ENCODE measurements at places on chromosomes 12 and 14. TPM values are rescaled to one million over a fixed set of nuclear protein-coding genes. Genes with fewer than 3 reads are reported as not detected.

DNA sequence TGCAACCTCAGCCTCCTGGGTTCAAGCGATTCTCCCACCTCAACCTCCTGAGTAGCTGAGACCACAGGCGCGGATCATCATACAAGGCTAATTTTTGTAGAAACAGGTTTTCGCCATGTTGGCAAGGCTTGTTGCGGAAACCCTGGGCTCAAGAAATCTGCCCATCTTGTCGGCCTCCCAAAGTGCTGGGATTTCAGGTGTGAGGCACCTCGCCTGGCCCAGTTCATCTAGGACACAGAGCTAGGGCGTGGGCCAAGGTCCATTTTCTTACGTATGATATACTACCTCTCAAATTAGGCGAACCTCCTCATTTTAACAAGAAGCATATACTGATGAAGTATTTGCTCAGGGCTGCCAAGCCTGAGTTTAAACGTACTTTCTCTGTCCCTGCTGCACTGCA is 2.1 kb downstream of the RPS29 start:
- DNase-seq: no peak

Gene SMIM41
- 0.18 TPM for total RNA-seq

Gene NGB
- not detected for total RNA-seq

Gene INHBC
- total RNA-seq: not detected

DNA sequence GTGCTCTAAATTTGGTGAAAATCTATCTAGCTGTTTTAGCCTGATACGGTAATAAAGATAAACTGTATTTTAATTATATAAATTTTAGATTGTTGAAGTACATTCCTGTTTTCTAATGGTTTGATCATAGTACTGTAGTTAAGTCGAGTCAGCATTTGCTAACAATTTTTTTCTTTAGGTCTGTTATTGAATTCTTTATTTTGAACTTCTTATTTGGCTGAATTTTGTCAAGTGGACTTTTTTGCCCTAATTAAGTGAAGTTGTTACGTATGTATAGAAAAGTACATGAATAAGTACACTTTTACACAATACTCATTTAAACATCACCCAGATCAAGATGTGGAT is 66.8 kb downstream of the VRK1 start:
- no peak for DNase-seq

GRCh38 chr12:110782094-110782493 is 39.4 kb upstream of the PPP1CC start:
- no peak for DNase-seq

GRCh38 chr12:26226629-26227360 is 31.4 kb downstream of the SSPN start:
- peak; percentile 39 for DNase-seq

DNA sequence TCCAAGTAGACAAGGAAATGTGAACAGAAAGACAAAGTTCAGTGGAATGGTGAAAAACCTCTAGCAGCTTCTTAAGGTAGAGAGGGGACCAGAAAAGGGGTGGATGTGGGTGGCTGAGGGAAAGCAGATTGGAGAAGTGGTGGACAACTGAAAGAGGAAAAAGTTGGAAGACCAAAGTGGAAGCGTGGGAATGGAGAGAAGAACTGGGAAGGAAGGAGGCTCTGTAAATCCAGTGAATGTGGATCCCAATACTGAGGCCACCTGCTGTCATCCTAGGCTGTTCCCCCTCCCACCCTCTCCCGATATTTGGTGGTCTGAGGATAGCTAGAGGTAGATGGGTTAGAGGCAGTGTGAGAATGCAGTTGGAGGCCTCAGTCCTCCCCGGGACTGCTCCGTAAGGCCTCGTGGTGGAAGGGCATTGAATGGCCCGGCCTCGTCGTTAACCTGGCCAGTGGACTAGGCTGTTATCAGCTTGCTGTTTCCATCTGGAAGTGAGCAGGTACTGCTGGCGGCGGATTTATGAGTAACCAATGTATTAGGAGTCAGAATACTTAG is 822 bp upstream of the POU6F1 start:
- no peak for DNase-seq

Gene RPS6KL1
- 1.7 TPM for total RNA-seq

Gene CELA1
- total RNA-seq: not detected

GRCh38 chr14:60165547-60165876 is 314 bp upstream of the DHRS7 start:
- no peak for DNase-seq

Gene AICDA
- not detected for total RNA-seq

Gene LGALS3
- total RNA-seq: 37.4 TPM

- DNase-seq: no peak
Measured at GRCh38 chr14:21868442-21869046, 194.9 kb upstream of the OR4E1 start.

Gene KRT2
- not detected for total RNA-seq

DNA sequence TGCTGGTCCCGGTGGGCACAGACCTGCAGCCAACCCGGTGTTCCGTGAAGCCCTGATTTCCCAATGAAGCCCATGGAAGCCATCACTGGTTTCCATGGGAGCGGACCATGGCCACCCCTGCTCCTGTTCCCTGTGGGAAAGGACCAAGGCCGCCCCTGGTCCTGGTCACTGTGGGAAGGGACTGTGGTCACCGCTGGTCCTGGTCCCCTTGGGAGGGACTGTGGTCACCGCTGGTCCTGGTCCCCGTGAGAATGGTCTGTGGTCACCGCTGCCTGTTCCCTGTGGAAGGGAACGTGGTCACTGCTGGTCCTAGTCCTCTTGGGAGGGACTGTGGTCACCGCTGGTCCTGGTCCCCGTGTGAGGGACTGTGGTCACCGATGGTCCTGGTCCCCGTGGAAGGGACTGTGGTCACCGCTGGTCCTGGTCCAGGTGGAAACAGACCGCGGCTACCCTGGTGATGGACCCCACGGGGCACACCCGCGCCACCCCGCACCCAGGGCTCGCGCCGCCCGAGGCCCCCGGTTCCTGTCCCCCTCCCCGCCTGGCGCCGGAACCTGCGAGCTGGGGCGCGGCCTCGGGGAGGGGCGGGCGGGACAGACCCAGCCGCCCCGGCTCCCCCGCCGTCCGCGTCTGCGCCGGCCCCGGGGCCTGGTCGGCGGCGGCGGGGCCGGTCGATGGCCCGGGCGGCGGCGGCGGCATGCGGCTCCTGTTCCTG is at the start of gene GLT1D1:
Gene GLT1D1 (plus strand): TSS at position 594 of the 715 bp plus-strand sequence. CDS start 104 bp downstream, at position 698.
- DNase-seq: no peak

Gene OR10AD1
- not detected for total RNA-seq

Gene ACSS3
- total RNA-seq: 13.9 TPM

- peak; percentile 61 for DNase-seq
Measured at GRCh38 chr12:93825931-93826555, 148.9 kb downstream of the CRADD start.

Gene ANAPC5
- 94.4 TPM for total RNA-seq

DNA sequence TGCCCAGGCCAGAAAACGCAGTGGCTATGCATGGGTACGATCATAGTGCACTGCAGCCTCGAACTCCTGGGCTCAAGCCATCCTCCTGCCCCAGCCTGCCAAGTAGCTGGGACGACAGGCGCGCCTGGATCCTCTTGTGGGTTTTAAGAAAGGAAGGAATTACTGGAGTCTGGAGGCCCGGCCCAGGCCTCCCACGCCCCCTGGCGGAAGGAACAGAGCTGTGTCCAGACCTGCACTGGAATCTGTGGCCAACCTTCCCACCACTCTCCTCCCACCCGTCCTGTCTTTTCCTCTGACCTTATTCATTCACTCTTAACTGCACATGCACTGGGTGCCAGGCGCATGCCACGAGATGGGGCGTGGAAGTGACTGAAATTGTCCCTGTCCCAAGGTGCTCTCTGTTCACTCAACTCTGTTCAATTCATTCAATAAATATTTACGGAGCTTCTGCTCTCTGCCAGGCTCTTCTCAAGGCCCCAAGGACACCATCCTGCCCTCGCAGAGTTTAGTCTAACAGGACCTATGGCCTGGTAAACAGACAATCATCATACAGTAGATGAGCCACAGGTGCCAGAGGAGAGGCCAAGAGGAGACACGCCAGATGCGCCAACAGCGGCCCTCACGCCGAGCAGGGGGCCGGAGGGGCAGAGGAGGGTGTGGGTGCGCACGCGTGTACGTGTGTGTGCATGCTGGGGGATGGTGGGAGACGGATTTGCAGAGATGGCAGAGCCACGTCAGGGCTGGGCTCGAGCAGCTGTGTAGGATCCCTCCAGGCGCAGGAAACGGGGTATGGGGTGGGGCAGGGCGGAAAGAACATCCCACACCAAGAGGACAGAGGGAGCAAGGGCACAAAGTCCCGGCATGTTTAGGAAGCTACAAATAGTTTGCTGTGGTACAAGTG is 13.7 kb upstream of the TMEM106C start:
- peak; percentile 56 for DNase-seq

DNA sequence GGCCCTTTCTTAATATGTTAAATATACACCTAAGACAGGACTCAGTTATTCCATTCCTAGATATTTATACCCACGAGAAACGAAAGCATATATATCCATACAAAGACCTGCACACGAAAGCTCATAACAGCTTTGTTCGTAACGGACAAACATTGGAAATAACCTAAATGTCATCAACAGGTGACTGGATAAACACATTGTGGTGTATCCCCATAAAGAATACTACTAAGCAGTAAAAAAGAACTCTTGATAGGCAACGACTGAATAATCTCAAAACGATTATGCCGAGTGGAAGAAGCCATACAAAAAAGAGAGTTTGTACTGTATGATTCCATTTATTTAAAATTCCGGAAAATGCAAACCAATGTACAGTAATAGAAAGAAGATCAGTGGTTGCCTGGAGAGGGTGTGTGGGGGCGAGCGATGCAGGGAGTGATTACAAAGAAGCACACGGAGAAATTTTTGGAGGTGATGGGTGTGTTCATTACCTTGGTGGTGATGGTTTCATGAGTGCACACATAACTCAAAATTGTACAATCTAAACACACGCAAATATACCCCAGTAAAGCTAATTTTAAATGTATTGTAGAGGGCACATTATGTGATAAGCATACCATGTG is 1.4 kb upstream of the SCN8A start:
- DNase-seq: no peak

DNA sequence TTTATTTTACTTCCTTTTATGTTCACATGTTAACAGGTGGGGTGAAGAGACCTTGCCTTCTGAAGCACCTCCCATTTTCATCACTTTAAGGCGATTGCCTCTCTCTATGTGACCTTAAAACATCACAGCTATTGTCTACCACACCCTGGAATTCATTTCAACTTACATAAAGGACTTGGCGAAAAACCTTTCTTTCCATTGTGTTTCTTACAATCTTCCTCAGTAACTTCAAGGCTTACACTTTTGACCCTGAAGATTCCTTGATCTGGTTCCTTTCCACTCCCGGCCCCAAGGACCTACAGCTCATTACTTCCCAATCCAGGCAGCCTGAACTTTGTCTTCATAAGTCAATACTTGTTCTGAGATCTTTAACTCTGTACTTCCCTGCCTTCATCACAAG is 443.3 kb downstream of the ADAMTS20 start:
- DNase-seq: no peak

Gene RPS6KA5
- 1.0 TPM for total RNA-seq

Gene PTPN6
- total RNA-seq: 5.2 TPM

DNA sequence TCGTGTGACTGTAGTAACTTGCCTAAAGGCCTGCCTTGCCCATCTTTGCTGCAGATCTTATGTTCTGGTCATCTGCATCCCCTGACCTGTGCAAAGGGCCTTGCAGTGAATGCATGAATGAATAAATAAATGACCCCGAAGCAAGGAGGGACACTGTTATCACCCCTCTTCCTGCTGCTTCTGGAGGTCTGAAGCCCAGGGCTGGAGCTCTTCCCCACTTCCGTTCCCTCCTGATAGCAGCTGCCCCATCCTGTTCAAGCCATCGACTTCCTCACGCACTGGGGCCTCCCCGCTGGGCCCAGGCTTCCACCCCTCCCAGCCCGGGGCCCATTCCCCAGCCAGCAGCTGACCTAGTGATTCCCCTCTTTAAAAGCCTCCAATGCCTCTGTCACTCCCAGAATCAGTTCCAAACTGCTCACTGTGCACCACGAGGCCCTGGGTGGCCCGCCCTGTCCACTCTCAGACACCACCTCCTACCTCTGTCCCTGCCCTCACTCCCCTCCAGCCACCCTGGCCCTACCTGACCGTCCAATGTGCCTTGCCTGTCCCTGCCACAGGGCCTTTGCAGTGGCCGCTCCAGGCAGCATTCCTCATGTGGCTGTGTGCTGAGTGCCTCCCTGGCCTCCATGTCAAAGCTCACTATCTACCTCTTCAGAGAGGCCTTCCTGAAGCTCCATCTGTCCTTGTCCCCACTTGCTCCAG is 78.6 kb downstream of the SCARB1 start:
- no peak for DNase-seq

Gene SLCO1B1
- total RNA-seq: not detected

DNA sequence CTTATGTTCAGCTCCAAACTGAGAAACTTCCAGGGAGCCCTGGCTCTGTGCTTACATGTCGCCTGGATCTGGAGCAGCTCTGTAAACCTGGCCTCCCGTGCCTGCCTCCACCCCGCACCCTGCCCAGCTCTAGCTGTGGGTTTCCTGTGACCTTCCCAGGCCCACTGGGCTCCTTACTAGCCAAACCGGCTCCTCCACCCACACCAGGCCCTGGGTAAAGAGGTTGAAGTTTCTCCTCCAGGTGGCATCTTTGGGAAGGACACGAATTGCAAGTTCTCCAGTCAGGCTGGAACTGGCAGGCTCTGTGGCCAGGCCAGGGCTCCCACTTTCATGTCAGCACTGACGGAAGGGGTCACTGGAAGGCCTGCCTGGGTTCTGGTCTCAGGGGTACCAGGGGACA is 60.9 kb upstream of the ZFP36L1 start:
- DNase-seq: no peak

Gene STAB2
- not detected for total RNA-seq
